CD4-positive, alpha-beta T cell treated with Interleukin-10 for 1 hour (primary cell): ENCODE measurements at places on chromosomes 3 and 15.
A peak's percentile ranks its signal among the peaks of the same experiment; 100 is the strongest.

GRCh38 chr3:35296533-35296932 lies 342.8 kb upstream of the ARPP21 start:
- DNase-seq, result no peak

DNA sequence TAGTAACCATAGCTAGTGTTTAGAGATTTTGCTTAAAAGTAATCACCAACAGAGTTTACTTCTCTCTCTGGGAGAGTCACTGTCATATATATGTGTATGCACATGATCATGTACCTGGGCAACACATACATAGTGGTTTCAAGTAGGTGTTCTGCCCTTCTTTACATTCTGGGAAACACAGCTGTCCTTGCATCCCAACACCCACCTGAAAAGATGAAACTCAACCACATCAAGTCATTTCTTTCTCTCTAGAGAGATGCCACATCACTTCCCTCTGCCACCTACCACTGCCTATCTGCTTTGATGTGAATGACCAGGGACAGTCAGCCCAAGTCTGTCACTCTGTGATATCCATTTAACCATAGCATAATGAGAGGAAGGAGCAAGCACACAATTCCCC lies 155.8 kb upstream of the GADL1 start:
- no peak for DNase-seq

DNA sequence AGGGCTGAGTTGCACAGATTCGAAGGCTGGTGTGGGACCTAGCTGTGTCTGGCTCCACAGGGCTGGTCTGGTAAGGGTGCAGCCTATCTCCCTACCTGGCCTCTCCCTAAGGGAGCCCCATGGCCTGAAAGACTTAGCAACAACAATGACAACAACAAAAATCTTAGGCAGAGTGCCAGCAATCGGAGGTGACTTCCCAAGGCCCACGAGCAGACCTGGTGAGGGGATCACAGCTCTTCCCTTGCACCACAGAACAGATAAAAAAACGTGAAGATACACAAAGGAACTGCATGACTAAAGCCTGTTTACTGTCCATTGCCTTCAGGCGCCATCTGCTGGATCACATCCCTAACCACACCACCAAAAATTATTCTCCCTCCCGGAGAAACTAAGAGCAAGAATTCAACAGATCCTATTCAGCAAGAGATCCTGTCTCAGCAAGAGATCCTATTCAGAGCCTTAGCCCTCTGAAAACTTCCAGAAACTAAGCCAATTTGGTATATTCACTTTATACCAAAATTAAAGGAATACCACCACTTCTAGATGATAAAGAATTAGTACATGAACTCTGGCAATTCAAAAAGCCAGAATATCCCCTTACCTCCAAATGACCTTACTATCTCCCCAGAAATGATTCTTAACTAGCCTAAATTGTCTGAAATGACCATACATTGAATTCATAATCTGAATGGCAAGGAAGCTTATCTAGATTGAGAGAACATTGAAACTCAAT lies 24.1 kb upstream of the OR5K4 start:
- peak; percentile 53 for DNase-seq

GRCh38 chr15:77710206-77710605 lies 77.5 kb upstream of the LINGO1 start:
- DNase-seq, result no peak

DNA sequence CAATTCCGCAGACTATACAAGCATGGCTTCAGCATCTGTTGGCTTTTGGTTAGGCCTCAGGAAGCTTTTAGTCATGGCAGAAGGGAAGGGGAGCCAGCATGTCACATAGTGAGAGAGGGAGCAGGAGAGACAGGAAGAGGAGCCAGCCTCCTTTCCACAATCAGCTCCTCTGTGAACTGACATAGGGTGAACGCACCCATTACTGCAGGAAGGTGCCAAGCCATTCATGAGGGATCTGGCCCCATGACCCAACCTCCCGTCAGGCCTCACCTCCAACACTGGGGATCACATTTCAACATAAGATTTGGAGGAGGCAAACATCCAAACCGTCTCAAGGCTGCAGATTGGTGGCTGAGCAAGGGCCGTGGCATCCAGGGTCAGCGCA lies 106.3 kb downstream of the LRRK1 start:
- no peak for DNase-seq

GRCh38 chr3:167733961-167734497 lies 663 bp downstream of the PDCD10 start:
- DNase-seq, result no peak

- no peak for DNase-seq
Measured at GRCh38 chr3:161415506-161416231, 44.4 kb upstream of the SPTSSB start.

DNA sequence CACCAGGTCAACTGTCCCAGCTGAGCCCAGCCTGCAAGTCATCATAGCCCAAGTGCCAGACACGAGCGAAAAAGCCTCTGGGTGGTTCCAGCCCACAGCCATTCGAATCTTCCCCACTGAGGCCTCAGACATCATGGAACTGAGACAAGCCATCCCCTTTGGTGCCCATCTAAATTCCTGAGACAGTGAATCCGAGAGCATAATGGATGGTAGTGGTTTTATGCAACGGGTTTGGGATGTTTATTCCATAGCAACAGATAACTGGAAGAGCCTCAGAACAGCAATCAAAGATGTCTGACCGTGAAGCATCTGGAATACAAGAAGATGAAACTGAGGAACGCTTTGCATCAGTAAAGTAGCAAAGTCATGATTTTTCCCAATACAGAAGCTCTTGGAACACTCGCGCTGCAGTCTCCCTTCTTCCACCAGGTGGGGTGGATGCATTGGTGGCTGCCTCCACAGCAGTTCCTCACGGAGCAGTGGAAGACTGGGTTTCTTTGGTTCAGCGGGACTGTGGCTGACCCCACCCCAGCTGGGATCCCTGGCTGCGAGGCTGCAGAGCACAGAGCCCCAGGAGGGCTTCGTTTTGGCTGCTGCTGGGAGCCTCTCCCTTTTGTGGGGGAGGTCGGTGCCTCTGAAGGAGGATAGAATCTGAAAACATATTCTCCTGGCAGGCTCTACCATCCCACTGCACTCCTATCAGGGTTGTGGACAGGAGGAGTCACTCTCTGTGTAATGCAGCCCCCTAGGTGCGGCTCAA lies 26.4 kb upstream of the PDE8A start:
- DNase-seq, result peak; percentile 51

DNA sequence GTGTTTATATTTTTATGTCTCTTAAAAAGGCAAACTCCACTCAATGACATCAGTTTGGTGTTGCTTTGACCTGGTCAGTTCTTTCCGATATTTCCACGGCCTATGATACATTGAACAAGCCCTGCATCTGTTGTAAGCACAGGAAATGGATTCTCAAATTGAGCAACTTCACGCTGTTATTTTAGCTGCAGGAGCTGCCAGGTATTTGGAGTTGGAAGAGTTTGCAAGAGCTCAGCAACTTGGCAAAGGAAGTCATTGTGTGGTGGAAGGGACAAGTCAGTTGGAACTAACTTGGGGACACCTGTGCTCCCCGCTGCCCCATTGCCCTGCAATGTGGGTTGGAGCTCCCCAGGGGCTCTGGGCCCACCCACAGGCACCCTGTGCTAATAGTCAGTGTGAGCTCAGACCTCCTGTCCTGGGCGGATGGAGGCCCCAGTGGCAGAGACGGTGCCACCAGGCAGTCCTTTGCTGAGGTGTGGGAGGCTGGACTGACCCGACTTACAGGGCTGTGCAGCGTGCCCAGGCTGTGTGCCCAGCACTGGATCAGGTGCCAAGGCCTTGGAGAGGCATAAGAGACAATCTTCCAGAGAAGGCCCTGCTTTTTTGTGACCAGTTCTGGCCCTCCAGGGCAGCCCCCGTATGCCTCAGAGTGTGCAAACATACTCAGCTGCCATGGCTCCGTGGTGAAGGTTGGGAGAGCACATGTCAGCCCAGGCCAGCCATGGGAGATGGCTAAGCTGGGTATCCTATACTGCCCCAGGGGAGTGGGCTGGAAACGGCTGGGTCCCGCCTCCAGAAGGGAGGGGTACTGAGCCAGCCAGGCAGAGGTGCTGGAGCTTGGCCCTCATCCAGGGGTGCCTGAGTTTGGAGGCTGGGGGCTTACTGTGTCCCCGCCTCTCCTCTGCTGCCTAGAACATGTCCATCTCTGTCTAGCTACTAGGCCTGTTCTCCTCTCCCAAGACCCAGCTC lies 43.5 kb downstream of the KY start:
- no peak for DNase-seq

GRCh38 chr3:150114873-150115540 lies 144.3 kb upstream of the PFN2 start:
- no peak for DNase-seq

DNA sequence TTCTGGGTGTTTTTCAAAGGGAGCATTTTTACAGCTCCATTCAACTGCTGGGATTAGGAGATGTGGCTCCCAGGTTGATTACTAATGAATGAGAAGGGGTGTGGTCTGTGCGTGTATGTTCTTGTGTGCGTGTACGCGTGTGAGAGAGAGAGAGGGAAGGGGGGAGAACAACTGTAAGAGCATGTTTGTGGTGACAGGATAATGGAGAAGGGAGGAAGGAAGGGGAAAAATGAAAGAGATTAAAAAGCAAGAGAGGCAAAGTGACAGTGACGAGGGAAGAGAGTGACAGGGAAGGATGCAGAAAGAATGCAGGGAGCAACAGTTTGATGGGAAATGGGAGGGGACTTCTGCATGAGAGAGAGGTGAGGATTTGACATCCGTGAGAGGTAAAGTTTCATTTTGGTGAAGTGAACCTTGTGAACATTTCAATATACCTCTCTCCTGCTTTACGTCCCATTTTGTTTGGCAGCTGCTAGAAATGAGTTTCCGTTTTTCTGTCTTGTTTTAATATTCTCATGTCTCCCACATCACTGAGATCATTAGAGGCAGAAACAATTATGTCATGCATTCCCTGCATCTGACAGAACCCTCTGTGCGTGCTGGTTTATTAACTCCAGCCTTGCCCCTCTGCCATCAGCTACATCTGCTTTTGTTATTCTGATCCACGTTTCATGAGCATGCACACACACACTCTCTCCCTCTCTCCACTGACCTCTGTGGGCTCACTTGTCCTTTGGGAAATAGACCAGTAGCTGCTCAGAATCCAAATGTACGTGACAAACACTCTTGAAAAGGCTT lies 161.6 kb downstream of the GAP43 start:
- DNase-seq, result no peak

- peak; percentile 33 for DNase-seq
Measured at GRCh38 chr3:46953234-46954010, 23.1 kb downstream of the CCDC12 start.

- no peak for DNase-seq
Measured at GRCh38 chr15:77163781-77164384, 93.0 kb upstream of the TSPAN3 start.

GRCh38 chr15:39406485-39406884 lies 174.4 kb upstream of the THBS1 start:
- DNase-seq, result no peak

- DNase-seq, result no peak
Measured at GRCh38 chr15:42069496-42070278, 24.7 kb downstream of the PLA2G4D start.

DNA sequence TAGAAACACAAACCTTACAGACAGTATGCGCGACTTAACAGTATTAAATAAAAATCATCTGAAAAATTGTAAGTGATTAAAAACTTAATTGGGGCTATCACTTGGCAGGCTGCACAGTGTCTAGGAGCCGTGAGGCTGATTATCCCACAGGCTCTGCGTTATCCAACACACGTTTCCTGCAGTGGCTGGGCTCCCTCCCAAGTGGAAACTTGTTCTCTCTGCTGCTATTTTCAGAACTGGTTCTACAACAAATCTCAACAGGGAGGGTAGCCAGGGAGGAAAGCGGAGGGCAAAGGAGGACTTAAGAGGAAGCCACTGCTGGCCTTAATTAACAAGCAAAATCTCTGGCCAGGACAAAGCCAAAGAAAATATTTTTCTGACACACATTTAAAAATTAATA lies 555.2 kb downstream of the MAGI1 start:
- no peak for DNase-seq

GRCh38 chr15:78208887-78209645 lies 25.3 kb downstream of the ACSBG1 start:
- no peak for DNase-seq

GRCh38 chr3:12484983-12485327 lies 675 bp downstream of the TSEN2 start:
- no peak for DNase-seq

- no peak for DNase-seq
Measured at GRCh38 chr3:162292409-162292808, 795.8 kb downstream of the OTOL1 start.

GRCh38 chr3:156768390-156768789 lies 57.8 kb upstream of the LEKR1 start:
- no peak for DNase-seq

- no peak for DNase-seq
Measured at GRCh38 chr3:140122183-140122582, 187.2 kb downstream of the CLSTN2 start.

DNA sequence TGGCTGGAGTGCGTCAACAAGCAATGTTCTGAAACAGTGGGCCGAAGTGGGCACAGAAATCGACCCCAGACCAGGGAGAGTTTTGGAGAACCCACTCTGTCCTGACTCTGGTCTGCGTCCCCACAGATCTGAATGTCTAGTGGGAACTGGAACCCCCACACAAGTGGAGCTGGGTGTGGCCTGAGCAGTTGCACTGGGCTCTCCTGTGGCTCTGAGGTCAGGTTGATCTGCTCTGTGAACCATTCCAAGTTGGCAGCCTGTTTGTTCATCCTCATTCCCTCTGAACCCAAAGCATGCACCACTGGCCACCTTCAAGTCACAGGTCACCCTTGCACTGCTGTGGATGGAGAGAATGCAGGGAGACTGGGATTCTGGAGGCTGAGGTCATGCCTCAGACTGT lies 60.5 kb downstream of the STARD5 start:
- no peak for DNase-seq

GRCh38 chr15:74400915-74401757 lies 32.6 kb downstream of the SEMA7A start:
- DNase-seq, result no peak

DNA sequence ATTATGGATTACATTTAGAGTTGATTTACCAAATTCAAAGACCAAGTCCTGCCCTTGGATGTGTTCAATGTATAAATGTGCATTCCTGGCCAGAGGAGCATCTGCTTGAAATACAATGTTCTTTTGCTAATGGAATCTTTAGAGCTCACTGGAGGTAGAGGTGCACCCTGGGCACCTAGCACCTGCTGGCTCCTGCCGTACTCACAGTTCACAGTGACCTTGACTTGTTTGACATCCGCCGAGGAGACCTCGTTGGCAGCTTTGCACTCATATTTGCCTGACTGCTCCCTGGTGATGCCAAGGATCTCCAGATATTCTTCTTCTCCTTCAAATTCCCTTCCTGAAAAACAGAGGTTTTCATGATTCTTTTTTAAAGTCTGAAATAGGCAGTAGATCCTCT lies 229.0 kb downstream of the GAP43 start:
- no peak for DNase-seq

DNA sequence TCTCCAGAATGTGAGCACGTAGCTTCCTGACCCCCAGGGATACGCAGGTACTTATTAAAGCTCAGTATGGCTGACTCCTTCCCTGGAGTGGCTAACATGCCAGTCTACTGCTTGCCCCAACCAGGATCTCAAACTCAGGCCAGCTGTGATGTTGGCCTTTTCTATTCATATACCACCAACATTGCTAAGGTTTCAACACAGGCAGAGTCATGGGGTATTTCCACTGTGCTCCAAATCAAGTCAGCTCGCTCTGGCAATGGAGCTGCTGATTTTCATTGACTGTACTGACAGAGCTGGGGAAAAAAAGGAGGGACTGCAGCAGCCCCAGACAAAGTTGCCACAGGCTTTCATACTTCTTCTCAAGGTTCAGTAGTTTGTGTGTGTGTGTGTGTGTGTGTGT lies 87.0 kb downstream of the CFAP20DC start:
- no peak for DNase-seq

- DNase-seq, result no peak
Measured at GRCh38 chr3:65596571-65597225, 442.0 kb downstream of the MAGI1 start.

- DNase-seq, result no peak
Measured at GRCh38 chr3:51393564-51393963, 2.5 kb downstream of the RBM15B start.
